ENCODE measurements at places on chromosomes 3 and 15.

DNA sequence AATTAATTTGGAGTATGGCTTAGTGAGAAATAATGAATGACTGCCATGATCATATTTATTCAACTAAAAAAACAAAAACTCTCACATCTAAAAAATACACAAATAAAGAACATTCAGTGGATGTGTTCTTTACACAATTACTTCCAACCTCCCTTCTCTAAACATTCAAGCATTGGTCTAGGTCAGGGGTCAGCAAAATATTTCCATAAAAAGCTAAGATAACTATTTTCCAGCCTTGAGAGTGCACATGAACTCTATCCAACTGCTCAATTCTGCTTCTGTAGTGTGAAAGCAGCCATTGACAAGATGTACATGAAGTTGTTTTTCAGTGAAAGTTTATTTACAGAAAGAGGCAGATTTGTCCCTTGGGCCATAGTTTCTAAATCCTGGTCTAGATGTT is 406.3 kb downstream of the MAGI1 start:
- no peak for DNase-seq

DNA sequence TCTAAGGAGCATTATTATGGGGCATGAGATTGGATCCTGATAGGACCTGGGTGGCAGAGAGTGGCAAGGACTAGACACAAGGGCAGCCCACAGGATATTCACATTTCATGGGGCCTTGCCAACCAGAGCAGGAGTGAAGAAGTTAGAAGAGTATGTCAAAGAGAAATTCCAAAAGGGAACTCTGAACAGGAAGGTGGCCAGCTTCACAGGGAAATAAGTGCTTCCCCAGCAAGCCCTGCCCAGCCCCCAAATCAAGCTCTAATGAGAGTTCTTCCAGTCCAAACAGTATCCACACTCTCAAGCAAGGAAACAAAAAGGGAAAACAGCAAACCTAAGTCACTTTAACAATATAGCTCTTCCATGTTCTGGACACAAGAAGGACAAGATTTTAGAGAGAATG is 130.2 kb upstream of the COL8A1 start:
- DNase-seq = no peak

DNA sequence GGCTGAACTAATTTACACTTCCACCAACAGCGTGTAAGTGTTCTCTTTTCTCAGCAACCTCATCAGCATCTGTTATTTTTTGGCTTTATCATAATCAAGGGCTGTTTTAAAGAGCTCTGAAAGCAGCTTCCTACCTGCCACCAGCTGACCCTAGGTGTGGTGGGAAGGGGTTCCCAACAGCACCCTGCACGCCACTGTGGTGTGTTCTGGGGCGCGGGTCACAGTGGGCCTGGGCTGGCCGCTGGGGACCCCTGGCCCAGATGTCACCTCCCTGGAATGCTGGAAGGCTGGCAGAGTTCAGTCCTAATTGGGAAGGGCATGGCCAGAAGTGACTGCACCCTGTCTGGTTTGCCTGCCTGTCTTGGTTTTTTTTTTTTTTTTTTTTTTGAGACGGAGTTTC is 82.2 kb downstream of the ASB7 start:
- DNase-seq = no peak

GRCh38 chr3:169295912-169296570 is 367.5 kb downstream of the MECOM start:
- no peak for DNase-seq

DNA sequence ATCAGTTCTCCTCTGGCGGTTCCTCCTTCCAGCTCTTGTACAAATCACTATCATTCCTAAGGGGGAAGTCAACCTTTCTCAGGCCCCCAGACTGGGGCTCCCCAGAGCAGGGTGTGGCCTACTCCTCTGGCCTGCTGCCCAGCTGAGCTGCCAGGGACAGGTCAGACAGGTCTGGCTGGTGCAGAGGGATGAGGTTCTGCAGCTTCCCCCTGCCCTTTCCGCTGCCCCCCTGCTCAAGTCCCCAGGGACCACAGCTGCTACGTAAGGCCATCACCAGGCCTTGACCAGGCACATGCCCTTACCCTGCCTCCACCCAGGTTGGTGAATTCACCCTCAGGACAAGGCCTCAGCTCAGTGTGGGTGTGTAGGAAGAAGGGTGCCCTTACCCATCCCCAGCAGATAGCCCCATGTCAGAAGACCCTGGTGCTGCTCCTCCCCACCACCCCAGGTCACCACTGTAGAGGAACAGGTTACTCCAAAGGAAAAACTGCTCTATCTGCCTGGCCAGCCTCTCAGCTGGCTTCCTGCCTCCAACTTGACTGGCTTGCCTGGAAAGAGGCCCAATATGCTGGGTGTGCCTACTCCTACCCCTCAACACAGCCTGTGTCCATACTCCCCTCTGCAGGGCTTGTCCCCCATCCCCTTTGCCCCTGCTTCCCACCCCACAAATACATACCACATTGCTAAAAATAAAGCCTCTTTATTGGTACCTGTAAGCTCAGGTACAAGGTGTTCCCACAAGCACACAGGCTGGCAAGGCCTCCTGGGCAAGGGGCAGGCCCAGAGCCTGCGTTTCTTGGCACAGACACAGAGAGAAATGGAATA is 12.0 kb downstream of the CSRNP1 start:
- DNase-seq = no peak

DNA sequence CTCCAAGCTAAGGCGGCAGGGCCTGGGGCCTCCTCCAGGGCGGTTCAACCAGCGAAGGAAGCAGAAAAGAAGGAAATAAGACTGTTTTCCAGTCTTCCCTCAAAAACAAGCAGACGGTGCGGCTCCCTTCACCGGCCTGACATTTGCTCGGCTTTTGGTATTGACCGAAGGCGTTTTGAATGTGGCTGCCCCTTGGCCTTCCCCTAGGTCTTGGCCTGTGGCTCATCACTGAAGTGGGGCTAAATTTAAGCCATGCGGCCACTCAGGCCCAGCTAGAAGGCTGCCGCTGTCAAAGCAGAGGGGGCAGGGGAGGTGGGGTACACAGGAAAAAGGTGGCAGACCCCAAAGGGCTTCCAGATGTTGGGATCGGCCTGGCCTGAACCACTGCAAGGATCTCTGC is 86.2 kb downstream of the SRGAP3 start:
- DNase-seq = no peak

- DNase-seq = no peak
Measured at GRCh38 chr3:96478496-96478895, 335.9 kb upstream of the EPHA6 start.

GRCh38 chr15:85475317-85475701 is 94.9 kb downstream of the AKAP13 start:
- no peak for DNase-seq

DNA sequence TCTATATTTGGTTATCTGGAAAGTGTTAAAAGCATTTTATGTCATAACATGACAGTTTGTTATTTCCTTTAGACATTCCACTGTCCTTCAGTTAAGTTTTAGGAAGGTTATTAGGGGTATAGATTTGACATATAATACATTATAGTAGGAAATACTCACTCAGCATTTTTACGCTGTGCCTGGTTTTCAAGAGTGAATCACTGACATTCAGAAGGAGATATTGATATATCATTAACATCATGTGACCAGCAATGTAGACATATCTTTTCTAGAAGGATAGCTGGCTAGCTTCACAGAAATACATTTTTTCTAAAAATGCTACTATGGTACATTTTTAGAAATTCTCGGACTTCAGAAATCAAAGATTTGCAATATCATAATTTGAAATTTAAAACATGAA is 57.6 kb downstream of the OPA1 start:
- no peak for DNase-seq

DNA sequence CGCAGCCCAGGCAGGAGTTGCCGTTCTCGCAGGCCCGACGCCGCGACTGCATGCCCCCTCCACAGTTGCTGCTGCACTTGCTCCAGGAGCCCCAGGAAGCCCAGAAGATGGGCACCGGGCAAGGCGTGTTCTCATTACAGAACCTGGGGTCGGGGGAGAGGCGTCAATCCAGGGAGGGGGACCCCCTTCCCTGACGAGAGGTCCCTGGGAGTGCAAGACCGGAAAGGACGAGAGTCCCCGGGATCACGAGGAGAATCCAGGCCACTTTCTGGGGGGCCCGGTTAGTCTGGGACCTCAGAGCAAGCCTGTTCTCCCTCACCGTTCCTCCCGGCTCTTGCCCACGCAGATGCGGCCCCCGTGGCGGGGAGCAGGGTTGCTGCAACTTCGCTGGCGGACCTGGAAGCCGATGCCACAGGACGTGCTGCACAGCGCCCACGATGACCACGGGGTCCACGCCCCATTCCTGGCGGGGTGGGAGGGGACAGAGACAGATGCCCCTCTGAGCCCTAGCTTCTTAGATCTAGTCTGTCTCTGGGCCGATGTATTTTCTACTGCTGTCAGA is 113.9 kb downstream of the SEMA5B start:
- no peak for DNase-seq

DNA sequence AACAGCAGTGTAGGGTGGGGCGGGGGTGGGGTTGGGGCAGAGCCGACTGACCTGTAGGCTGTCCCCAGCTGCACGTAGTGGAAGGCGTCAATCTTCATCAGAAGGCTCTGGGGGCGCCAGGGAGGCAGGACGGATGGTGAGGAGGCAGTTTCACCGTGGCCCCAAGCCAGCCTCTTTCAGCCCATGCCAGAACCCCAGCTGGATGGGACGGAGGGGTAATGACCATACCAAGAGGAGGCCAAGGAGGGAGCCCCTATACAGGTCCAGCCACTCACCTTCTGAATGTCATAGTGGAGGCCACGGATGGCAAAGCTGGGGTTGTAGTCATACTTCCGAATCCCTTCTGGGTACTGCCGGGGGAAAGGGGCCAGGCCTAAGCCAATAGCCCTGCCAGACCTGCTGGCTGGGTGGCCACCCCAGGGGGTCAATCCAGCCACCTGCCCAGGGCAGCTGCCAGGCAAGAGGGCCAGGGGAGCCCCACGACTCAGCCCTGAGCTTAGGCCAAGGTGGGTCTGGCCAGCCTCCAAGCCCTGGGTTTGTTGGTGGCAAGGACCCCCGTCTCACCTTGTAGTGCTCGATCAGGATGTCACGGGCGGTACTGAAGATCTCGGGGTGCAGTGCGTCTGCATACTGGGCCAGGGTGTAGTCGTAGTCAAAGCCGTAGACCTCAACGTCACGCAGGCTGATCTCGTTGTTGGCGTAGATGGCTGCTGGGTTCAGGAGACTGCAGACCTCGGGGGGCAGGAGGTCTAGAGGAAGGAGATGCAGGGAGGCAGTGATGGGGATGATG is 4.9 kb downstream of the NT5DC2 start:
- no peak for DNase-seq

- DNase-seq = no peak
Measured at GRCh38 chr3:25916321-25916720, 126.4 kb downstream of the OXSM start.

DNA sequence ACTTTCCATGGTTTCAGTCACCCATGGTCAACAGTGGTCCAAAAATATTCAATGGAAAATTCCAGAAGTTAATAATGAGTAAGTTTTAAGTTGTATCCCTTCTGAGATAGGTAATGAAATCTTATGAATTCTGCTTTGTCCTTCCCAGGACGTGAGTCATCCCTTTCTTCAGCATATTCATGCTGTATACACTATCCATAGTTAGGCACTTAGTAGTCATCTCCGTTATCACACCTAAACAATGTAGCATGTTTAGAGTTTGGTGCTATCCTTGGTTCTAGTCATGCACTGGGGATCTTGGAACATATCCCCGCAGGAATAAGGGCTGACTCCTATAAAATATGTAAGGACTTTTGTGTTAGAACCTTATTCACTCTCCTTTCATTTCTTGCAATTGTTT is 153.2 kb downstream of the UNC13C start:
- DNase-seq = no peak

DNA sequence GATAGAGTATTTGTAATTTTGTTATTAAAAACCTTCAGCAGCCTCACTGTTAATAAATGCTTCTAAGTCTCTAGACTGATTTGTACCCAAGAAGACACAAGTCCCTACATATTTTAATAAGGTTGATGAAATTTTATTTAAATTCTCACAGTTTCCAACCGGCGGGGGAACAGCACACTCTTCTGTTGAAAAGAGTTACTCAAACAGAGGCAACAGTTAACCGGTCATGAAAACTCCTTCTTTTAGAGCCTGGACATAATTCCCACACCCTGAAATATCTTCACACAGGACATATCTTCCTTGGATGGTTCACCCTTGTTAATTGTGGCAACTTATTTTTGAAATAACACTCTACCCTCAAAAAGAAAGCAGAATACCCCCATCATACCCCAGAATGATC is 278.8 kb downstream of the FOXP1 start:
- peak; percentile 62 for DNase-seq

DNA sequence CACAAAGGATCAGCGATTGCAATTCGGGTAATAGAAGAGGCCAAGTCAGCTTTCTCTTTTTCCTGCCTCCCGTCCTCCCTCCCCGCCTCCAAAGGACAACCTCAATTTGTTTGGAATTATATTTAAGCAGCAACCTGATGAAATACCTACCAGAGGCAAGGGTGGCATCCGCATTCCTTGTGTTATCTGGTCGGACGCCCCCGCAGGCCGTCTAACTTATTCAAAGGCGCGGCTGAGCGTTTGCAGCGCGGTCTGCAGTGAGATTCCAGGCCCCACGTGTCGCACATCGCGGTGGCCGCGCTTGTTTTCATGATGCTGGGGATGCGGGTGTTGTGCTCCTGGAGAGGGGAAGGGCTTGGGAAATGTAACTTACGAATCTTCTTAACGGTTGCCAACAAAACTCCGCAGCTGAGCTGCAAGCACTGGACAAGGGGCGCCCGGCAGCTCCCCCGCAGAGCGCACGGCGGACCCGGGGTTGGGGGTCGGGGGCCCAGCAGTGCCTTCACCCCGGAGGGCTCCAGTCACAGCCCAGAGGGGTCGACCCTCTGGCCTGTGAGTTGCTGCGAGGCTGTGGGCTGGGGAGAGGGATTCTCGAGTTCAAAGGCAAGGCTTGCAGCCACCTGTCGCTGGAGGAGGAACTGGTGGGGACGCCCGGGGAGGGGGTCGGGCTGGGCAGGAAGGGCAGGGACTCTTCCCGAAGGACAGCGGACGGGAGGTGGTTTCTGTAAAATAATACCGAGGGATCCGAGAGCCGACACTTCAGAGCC is 20.5 kb upstream of the RGMA start:
- DNase-seq = no peak

- DNase-seq = no peak
Measured at GRCh38 chr3:54875596-54876268, 52.1 kb downstream of the LRTM1 start.

- DNase-seq = no peak
Measured at GRCh38 chr15:31326875-31327668, 437 bp downstream of the KLF13 start.

- DNase-seq = no peak
Measured at GRCh38 chr3:123458255-123458654, 9.4 kb upstream of the ADCY5 start.

Measured in natural killer cell (primary cell).